ENCODE measurements at places on chromosomes 5 and 9.

DNA sequence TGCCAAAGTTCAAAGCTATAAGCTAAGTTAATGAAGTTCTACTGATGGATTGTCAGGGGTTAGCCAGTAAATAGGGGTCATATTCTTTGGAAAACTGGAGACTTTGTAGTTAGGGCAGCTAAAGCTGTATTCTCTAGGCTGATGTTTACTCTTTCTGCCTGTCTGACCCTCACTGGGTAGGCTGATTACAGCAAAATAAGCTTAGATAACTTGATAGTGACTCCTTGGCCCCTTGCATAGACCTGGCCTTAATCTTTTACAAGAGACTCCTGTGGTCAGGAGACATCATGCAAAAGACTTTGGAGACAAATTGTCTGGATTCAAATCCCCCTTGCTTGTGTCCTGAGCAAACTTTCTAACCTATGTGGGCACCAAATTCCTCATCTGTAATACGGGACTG is 314.4 kb upstream of the MSX2 start:
- no peak for DNase-seq

DNA sequence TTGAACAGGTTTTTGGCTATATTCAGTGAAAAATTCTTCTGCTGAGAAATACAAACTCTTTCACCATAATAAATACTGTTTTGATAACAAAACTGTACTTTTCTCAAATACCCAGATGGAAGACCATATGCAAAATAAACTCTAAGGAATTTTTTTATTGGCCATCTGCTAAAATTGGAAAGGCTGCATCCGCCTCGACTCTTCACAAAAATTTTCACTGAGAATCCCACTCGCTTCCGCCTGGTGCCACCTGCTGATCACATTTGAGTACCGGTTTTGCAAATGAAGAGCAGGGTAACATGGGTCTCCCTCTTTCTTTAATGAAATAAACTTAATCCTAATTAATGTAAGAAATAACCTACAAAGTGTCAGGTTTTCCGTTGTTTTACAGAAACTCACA is 76.4 kb downstream of the TTLL11 start:
- DNase-seq, result peak; percentile 29

GRCh38 chr5:91741764-91742505 is 358.8 kb upstream of the ARRDC3 start:
- DNase-seq, result no peak

GRCh38 chr5:155129513-155129880 is 115.9 kb downstream of the KIF4B start:
- DNase-seq, result no peak

DNA sequence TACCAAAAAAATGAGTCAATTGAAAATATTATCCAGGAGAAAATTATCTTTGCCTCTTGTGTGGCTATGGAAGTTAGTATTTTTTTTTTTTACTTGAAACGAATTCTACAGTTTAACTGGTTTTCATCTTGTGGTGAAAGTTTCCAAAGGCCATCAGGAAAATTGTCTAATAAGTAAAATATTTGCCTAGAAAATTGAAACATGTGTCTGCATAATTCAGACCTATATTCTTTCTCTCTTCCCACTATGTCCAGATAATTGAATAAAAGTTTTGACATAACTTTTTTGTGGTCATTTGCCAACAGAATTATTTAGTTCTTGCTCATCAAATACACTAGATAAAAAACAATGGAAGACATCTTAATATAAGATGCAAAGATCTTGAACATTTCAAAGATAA is 321.5 kb upstream of the RPS23 start:
- DNase-seq, result peak; percentile 33

GRCh38 chr5:87266914-87267573 is 639 bp upstream of the RASA1 start:
- DNase-seq, result no peak

GRCh38 chr9:109013679-109014607 is 644 bp upstream of the CTNNAL1 start:
- DNase-seq, result peak; percentile 91

DNA sequence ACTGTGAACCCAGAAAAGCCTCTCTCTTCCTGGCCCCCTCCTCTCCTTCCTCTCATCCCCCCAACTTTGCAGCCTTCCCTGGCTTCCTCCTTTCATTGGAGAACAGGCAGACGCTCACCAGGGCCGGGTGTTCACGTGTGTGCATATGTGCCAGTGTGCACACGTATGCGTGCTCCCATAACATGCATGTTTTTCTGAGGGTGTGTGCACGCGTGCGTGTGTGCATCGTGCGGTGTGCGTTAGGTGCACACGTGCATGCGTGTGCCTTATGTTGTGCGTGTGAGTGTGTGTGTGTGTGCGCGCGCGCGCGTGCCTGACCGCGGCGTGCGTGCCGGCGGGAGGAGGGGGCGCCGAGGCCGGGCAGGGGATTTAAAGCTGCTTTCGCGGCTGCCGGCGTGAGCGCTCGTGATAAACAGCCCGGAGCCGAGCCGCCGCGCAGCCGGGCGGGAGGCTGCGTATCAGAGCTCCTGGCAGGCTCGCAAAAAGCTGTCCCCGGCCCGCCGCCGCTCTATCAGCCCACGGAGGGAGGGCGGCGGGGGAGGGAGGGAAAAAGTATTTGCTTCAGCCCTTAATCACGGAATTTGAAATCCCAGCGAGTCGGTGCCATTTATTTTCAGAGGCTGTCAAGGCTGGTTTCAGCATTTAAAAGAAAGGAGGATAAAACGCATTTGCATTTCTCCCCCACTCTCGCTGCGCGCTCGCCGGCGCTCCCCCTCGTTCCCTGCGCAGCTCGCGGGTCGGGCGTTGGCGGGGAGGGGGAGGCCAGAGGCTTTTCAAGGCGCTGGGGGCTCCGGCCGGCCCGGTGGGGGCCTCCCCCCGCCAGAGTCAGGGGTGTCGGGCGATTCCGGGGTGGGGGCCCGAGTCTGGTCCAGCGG is 183.9 kb downstream of the C9orf50 start:
- DNase-seq, result peak; percentile 65

DNA sequence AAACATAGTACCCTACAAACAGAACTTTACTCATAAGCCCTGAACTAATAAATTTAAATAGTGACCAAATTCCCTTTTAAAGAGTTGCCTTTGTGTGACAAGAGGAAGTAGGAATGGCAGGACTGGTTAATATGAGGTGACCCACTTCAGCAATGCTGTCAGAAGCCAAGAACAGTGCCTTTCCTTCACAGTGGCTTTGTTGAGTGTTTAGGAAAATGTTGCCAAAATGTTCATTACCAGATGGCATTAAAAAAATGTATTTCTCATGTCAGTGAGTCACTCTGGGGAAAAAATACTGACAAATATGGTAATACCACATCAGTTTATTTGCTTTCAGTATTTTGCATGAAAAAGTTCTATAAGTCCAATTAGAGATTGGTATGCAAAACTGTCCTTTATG is 103.3 kb downstream of the DIRAS2 start:
- DNase-seq, result peak; percentile 73

DNA sequence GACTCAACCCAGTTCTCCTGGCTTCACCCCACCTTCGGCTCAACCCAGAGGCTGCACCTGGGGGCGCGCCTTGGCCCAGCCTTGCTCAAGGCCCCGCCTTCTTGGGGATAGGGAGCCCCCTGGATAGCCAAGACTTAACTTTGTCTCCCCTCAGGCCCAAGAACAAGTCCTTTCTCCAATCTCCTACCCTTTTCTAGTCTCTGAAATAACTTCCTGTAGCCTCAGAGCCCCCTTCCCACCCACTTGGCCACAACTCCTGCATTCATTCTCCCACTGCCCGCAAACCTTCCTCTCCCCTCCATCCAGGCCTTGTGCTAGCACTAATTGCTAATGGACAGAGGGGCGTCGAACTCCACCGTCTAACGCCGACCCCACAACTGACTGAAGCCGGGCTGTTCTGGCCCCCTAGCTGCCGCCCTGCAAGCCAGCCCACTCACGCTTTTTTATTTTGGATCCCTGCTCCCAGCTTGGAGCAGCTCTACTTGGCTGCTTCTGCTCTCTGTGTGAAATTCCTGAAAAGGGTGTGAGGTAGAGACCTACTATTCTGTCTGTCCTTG is 579 bp upstream of the ASTN2 start:
- no peak for DNase-seq

DNA sequence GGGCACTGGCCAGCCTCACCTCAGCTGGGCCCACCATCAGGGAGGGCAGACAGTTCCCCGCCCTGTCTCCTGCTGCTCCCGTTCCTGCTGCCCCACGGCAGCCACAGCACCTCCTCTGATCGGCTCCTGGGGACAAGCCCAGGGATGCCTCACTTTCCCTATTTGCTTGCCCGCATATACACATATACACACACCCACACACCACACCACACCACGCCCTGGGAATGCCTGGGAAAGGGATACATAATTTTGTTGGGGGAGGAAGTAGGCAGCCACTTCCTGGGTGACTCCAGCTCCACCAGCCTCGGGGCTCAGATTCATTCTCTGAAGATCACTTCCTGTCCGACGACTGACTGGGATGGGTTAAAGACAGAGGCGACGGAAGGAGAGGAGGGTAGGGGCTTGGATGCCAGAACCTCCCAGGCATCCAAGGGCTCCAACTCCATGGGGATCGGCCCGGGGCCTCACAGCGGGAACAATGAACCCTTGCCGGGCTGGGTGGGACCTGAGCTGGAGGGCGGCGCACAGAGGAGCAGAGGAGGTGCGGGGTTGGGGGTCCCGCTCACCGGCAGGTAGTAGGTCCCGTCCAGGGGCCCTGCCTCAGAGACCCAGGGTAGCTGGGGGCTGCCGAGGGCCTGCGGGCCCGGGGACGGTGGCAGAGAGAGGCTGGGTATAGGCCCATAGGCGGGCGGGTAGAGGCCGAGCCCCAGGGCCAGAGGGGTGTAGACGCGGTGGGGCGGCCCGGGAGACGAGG is 2.0 kb upstream of the MZB1 start:
- peak; percentile 39 for DNase-seq

DNA sequence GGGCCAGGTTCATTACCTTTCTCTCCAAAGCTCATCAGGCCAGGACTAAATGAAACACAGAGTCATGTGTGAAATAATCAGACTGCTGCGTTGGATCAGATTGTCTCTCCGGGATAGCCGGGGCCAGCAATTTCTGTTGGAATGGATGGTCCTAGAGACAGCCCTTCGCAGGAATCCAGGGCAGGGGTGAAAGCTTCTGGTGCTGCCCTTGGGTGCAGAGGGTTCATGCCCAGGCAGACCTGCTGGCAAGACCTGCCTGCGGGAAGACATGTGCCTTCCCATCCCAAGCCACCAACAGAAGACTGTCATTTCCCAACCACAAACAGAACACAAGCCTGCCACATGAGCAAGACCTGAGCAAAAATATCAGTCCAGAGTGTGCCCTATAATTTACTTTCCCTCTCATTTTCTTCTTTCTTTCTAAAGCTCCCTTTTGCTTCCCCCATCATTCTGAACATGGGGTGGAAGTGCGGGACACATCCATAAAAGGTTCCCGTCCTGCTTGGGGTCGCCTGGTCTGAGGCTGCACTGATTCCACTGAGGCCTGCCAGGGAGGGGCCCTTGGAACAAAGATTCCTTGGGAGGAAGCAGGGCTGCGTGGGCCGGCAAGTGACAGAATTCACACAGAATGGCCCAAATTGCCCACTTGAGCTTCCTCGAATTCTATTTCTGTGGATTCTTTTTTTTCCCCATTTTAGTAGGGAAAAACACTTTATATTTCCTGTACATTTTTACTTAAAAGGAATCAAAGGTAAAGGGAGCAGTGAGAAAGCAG is 57.3 kb downstream of the UBE2QL1 start:
- DNase-seq, result no peak

GRCh38 chr9:118630931-118631595 is 738.2 kb downstream of the BRINP1 start:
- no peak for DNase-seq

GRCh38 chr9:15553528-15553898 is 670 bp downstream of the CCDC171 start:
- no peak for DNase-seq

DNA sequence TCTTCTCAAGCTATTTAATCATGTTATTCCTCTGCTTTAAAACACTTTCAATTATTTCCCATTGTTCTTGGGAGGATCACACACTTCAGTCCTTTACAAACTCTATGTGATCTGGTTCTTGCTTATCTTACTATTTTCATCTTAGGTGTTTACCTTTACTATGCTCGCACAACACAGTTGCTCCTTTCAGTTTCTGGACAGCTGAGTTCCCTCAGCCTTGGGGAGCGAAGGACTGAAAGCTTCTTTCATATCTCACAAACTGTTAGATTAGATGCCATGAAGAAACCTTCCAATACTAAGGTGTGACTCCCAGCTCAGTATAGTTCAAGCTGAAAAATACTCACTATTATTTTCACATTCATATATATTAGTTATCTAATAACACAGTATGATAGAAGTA is 117.9 kb downstream of the CDC42SE2 start:
- no peak for DNase-seq

GRCh38 chr5:109908366-109908765 is 218.6 kb downstream of the MAN2A1 start:
- DNase-seq, result no peak

GRCh38 chr5:58523956-58524355 is 32.7 kb downstream of the GAPT start:
- DNase-seq, result peak; percentile 37

DNA sequence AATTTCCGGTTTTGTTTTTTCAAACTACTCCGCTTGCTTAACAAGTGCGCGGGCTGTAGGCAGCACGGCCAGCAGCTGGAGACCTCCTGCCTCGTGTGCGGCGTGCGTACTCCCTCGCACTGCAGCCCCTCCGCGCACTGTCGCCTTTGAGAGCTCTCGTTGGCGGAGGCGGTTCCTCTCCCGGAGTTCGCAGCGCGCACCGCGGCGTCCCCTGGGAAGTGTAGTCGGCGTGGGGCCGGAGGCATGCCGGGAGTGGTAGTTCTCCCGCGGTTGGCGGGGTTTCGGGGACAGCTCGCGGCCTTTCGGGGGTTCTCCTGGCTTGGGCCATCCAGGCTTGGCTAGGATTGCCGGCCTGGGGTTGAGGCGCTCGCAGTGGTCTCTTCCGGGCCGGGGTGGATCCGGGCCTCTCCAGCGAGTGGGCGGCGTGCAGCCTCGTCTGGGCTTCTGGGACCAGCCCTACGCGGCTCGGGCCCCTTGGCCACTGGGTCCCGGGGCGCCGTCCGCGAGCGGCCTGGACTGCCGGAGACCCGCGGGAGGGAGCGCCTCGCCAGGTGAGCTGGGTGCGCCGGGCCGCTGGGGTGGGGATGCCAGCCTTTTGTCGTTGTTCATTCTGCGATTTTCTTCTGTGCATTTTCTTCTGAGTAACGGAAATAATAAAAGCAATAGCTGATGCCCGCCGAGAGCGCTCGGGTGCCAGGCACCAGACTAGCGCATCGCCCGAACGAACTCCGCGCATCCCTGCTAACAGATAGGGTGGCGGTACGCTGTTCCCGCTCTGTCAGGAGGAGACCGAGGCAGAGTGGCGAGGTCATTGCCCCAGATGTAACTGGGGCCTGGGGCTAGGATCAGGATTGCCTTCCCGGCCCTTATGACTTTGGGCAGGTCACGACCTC is at the start of gene ZNF354C:
Gene ZNF354C, plus strand, starts transcription at position 258 of the 893 bp plus-strand sequence. CDS start 1,696 bp downstream, outside the sequence.
- DNase-seq, result peak; percentile 93

DNA sequence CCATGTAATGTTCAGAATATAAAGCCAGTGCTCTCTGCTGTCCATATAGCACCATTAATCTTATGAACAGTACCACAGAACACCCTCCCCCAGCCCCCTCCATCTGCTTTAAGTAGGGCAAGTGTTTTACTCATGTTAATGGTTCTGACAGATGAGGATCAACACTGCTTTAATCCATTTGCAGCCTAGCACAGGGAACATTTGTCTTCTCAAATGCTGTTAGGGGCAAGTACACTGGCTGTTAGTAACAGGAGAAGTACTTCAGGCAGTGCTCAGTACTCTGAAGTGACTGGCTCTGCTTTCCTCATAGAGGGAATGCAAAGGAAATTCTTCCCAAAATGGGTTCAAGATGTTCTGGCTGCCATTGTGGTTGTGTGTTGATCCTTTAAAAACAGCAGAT is 202.6 kb downstream of the DCP2 start:
- peak; percentile 42 for DNase-seq
